ENCODE measurements at places on chromosomes 4 and X.

DNA sequence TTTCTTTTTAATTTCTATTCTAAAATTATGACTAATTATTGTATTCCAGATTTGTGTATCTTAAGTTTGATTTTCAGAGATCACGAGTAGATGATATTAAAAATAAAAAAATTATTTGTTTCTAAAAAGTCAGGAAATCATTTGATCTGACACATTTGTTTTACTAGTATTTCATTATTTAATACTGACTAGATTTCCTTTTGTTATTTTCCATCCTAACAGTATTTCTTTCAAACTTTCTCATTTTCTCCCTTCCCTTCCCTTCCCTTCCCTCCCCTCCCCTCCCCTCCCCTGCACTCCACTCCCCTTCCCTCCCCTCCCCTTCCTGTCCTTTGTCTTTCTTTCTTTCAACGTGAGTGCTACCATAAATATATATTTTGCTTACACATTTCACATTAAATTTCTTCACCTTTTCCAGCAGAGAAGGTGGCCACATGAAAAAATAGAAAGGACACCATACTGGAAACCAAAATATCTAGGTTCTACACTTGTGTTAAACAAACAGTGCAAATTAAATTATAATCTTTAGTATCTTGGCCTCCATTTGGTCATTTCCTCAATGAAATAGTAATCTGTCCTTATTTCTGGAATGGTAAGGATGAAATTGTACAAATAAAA lies 1412.7 kb upstream of the IGFBP7 start:
- no peak for DNase-seq

- peak; percentile 37 for DNase-seq
Measured at GRCh38 chrX:51860679-51861078, 32.7 kb upstream of the MAGED1 start.

- no peak for DNase-seq
Measured at GRCh38 chr4:83179205-83179604, 64.7 kb upstream of the PLAC8 start.

- no peak for DNase-seq
Measured at GRCh38 chr4:167084321-167084720, 150.0 kb downstream of the SPOCK3 start.

- peak; percentile 90 for DNase-seq
Measured at GRCh38 chr4:176753049-176753448, 39.7 kb downstream of the VEGFC start.

- DNase-seq: no peak
Measured at GRCh38 chrX:41705680-41706374, 17.1 kb downstream of the GPR34 start.

GRCh38 chrX:79623098-79623762 lies 256.1 kb upstream of the ITM2A start:
- no peak for DNase-seq

GRCh38 chrX:13257223-13258051 lies 62.4 kb downstream of the ATXN3L start:
- no peak for DNase-seq

DNA sequence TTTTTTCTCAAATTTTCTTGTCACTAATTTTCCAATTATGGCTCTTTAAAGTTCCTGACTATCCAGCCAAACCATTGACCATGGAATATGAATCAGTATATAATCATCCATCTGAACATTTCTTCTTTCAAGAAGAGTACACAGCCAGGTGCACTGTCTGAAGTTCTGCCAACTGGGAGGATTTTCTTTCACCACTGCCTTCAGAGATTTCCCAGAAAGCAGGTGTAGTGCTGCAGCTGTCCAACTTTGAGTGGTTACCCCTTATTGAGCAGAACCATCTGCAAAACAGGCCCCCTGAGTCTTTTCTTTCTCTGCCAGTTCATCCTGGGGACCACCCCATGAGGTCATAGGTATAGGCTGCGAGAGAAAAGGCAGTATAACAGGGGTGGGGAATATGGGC lies 1213.2 kb downstream of the RAPGEF2 start:
- no peak for DNase-seq

DNA sequence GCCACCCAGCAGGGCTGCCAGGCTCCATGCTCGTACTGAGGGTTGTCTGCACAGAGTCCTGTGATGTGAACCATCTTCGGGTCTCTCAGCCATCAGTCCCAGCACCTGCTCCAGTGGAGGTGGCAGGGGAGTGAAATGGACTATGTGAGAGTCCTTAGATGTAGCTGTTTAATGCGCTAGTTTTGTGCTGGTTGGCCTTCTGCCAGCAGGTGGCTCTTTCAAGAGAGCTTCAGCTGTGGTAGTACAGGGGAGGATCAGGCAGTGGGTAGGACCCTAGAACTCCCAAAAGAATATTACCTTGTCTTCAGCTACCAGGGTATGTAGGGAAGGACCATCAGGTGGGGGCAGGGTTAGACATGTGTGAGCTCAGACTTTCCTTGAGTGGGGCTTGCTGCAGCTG lies 1066.0 kb downstream of the GLUD2 start:
- no peak for DNase-seq

GRCh38 chr4:41320278-41320677 lies 63.5 kb downstream of the UCHL1 start:
- peak; percentile 20 for DNase-seq

GRCh38 chr4:41209187-41209586 lies 5.2 kb downstream of the APBB2 start:
- peak; percentile 16 for DNase-seq

- DNase-seq: no peak
Measured at GRCh38 chr4:151430740-151431457, 21.9 kb downstream of the FHIP1A start.

DNA sequence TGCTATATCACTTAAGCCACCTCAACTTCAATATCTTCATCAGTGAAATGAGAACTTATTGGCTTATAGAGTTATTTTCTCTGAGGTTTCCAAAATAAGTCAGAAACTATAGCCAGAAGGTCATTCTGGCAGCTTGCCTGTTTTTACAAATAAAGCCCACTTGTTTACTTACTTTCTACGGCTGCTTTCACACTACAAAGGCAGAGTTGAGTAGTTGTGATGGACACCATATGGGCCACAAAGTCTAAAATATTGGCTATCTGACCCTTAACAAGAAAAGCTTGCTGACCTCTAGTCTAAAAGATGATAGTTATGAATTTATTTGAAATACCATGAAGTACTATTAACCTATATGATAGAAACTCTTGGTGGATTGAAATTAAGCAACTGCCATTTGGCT lies 67.3 kb upstream of the ATOH1 start:
- DNase-seq: no peak

DNA sequence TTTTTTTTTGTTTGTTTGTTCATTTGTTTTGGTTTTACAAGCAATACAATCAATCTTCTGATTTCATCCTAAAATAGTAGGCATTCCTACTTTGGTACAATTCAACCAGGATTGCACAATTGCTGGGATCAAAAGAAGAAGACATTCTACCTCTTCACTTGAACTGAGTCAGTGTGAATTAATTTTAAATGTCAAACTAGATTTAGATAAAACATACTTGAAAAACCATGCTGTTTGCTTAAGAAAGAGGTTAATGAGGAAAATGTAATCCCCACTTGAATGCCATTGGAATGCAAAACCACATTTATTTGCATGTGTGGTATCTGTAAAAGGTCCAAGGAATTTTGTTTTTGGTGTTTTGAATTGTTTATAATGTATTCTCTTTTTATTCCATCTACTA lies 40.5 kb downstream of the HAND2 start:
- DNase-seq: peak; percentile 24

GRCh38 chr4:8114456-8115202 lies 44.0 kb downstream of the ABLIM2 start:
- DNase-seq: no peak

- DNase-seq: peak; percentile 28
Measured at GRCh38 chr4:151329217-151330007, 4.0 kb upstream of the SH3D19 start.
